Hematopoietic multipotent progenitor cell treated with erythropoietin and hydrocortisone succinate and interleukin-3 and kit ligand, for 4 days (in vitro differentiated cells): ENCODE measurements at places on chromosomes 1 and 21.

DNA sequence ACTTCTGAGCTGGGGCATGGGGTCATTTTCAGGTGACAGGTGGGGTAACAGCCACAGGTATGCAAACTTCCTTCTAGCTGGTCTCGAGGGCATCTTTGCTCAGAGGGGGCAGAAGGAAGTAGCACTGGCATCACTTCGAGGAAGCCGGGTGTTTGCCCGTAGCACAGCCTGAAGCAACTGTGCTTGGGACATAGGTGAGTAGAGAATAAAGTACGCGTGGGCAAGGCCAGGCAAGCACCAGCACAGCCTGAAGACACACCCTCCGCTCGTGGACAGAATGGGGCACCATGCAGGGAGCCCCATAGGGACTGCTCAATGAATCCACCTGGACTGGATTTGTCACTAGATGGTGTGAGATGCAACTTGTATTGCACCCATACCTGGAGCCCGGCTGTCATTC lies 167.1 kb downstream of the KCNJ6 start:
- no peak for DNase-seq

DNA sequence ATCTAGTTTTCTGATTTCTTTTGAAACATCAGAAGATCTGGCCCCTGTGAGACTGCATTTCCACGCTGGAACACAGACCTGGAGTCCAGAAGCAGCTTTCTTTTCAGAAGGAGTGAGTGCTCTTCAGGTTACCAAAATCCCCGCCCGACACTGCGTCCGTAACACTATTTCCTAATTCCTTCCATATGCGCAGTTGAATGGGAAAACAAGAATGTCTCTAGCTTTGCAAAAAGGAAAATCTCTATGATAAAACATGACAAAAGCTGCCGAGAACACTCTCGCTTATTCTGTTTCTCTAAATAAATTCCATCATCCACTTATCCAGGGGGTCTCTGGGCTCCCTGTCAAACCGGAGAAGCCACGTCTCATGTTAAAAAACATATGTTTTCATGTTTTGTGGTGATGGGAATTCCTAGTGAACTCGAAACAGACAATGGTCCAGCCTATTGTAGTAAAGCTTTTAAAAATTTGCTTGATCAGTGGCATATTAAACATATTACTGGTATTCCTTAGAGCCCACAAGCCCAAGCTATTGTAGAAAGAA lies 67.7 kb downstream of the PLD5 start:
- DNase-seq: no peak

- DNase-seq: peak; percentile 89
Measured at GRCh38 chr1:157369808-157370521, 182.3 kb downstream of the FCRL5 start.

DNA sequence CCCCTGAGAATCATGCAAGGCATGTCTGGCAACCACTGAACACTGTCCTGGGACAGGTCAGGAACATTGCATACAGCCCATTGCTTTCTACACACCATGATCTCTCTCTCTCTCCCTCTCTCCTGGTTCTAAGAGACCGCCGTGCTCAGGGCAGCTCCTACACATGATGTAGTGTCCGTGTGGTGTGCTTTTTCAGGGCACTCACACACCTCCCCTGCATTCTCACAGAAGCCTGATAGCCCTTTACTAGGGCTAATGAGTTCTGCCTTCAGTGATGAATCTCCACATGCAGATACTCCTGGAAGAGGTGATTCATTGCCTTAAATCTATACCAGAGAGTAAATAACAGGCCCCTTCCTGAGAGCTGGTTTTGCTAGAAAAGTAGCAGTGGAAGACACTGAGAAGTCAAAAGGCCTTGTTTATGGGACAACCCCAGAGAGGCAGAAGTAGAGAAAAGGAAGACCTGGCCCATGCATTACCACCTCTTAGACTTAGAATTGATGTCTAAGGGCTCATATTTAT lies 7.2 kb upstream of the OLFML2B start:
- no peak for DNase-seq

DNA sequence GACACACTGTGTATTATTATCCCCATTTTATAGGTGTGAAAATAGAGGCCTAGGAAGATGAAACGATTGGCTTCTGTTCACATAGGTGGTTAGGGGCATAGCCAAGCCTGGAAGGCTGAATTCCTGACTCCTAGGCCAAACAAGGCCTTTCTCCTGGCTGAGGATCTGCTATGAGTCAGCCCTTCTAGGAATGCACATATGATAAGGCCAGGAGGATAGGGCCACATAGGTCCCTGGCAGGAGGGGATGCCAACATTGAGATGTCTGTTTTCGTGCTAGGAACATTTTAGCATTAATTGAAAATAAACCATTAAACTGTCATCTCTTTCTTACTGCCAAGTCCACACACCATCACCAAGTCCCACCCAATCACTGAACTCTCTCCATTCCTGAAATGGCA lies 9.2 kb downstream of the CSMD2 start:
- no peak for DNase-seq

DNA sequence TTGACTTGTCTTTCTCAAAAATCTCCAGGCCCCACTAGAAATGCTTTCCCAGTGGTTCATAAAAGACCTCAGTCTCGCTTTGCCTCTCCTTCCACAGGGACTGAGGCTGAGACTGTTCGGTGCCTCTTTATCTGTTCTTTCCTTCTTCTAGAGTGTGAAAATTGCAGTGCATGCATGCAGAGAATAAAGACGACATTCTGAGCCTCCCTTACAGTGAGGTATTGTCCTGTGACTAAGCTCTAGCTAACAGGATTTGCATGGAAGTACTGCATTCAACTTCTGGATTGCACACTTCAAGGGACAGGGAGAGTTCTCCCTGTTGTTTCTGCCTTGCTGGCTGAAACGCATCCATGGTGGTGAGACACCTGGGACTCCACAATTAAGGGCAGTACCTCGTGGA lies 69.1 kb downstream of the COLGALT2 start:
- DNase-seq: no peak

DNA sequence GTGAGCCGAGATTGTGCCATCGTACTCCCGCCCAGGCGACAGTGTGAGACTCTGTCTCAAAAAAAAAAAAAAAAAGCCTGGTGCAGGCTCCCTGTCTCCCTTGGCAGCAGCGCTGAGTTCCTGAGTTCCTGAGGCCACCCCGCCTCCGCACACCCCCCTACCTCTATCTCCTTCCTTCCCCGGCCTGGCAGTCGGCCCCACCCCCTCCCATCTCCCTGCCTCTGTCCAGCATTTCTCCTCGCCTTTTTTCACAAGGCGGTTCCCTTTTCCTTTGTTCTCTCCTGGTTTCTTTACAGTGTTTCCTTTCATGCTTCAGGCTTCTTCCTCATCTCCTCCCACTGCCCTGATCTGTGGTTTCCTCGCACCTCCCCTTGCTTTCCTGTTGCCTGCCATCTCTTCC lies 2.7 kb downstream of the RORC start:
- peak; percentile 51 for DNase-seq

- DNase-seq: peak; percentile 61
Measured at GRCh38 chr1:75203415-75204277, 69.5 kb downstream of the LHX8 start.

GRCh38 chr1:225450491-225451191 lies 22.8 kb upstream of the LBR start:
- DNase-seq: peak; percentile 58

- no peak for DNase-seq
Measured at GRCh38 chr1:67393737-67394136, 36.5 kb downstream of the SERBP1 start.

DNA sequence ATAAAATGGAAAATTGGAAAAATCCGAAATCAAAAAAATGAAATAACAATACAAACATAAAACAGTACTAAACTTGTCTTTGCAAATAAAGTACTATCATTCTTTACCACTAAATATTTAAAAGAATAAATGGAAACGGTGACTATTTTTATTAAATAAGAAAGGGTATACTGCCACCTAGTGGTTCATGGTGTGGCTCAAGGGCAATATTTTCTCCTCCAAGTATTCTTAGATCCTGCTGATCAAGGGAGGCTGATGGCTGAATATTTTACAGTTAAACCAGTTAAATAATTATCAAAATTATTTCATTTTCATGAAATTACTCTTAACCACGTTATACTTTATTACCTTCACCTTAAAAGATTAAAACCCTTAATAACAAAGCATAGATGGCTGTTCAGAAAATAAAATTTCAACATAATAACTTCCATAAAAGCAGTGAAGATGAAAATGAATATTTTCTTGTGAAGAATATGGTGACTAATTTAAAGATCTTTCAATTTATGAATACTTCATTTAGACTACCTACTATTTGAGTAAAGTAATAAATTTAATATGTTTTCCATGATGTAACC lies 1793.9 kb downstream of the NCAM2 start:
- peak; percentile 81 for DNase-seq

- peak; percentile 96 for DNase-seq
Measured at GRCh38 chr1:10430216-10431069, at the start of gene CENPS. Gene CENPS, plus strand, starts transcription at chr1:10430433. Its CDS starts 85 bp downstream, at chr1:10430518.

- no peak for DNase-seq
Measured at GRCh38 chr1:40739455-40740008, 44.1 kb upstream of the KCNQ4 start.

- no peak for DNase-seq
Measured at GRCh38 chr1:213883618-213884017, 104.2 kb upstream of the PROX1 start.

- DNase-seq: no peak
Measured at GRCh38 chr1:217332431-217333065, 298.3 kb downstream of the GPATCH2 start.

- no peak for DNase-seq
Measured at GRCh38 chr1:147509786-147510395, 31.4 kb upstream of the BCL9 start.

- DNase-seq: no peak
Measured at GRCh38 chr1:200128081-200128480, 100.6 kb downstream of the NR5A2 start.

DNA sequence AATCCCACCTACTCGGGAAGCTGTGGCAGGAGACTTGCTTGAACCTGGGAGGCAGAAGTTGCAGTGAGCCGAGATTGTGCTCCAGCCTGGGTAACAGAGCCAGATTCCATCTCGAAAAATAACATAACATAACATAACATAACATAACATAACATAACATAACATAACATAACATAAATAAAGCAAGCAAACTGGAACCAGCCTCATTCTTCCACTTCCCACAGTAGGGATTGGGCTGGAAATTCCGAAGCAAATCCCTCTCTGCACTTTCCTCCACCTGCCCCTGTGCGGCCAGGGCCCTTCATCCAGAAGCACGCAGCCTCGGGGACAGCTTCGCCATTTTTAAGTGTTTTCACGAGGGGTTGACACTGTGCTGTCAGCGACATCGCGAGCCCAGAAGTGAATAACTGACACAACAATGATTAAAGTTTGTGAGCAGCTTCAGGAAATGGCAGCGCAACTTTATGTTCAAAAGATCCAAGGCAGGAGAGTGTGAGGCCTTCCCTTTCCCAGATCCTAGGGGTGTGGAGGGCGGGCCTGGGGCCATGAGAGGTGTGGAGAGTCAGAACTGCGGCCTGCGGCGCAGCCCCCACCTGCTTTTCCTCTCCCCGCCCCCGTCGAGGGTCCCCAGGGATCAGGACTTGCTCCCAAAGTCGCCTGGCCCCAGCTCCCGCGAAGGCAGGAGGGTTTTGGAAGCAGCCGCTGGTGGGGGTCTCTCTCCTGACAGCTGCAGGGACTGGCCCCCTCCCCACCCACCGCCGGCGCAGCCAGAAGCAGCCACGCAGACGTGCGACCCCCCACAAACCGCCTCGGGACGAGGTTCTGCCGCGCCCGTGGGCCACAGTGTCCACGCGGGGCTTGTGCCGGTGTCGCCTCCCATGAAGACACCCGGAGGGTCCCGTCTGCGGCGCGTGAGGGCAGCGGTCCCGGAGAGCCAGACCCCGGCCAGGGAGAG lies 651 bp upstream of the GABRD start:
- no peak for DNase-seq

- DNase-seq: no peak
Measured at GRCh38 chr1:183926983-183927382, 110.5 kb downstream of the COLGALT2 start.

DNA sequence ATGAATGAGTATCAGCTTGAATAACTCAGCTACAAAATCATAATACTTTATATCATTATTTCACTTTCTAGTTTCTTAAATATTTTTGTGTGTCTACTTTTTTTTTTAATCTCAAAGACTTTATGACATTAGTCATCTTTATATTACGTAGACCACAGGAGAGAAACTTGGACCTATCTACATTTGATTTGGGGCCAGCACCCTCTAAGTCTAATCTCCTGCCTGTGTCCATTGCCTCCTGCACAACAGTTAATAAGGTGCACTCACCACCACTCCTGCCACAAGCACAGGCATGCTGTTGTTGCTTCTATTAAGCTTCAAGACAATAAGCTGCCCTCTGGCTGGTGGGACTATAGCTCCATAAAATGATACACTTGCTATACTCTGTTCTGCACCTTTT lies 70.4 kb downstream of the DIRAS3 start:
- no peak for DNase-seq

DNA sequence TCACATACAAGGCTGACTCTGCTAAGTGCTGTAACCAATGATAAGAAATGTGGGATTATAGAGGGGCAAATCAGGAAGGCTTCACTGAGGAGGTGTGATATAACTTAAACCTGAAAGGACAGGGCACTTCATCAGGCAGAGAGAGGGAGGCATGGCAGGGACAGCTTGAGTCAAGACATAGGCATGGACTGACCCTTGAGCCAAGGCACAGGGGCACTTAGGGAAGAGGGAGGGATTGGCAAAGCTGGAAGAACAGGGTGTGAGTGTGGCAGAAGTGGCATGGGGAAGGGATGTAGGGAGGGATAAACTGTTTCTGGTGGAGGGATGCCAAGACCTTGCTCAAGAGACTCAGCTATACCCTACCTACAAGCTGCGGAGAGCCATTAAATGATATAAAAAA lies 81.3 kb downstream of the PLXNA2 start:
- DNase-seq: no peak

DNA sequence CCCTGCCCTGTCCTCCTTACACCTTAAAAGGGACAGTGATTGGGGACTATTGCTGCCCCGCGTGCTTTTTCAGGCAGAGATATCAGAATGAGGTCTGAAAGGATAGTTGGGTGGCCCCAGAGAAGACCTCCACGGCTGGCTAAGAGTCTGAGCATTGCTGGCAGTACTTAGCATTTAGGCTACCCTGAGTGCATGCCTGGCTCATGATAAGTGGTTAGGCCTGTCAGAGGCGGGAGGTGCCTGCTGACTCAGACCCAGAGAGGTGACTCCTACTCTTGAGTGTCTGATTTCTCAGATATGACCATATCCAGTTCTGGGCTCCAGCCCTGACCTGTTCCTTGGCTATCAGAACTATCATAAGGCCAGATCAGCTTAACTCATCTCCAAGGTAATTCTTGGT lies 213.7 kb downstream of the PBX1 start:
- DNase-seq: peak; percentile 89

- DNase-seq: no peak
Measured at GRCh38 chr1:211939876-211940468, 95.4 kb downstream of the INTS7 start.
